ENCODE measurements at places on chromosomes 16 and 17.

DNA sequence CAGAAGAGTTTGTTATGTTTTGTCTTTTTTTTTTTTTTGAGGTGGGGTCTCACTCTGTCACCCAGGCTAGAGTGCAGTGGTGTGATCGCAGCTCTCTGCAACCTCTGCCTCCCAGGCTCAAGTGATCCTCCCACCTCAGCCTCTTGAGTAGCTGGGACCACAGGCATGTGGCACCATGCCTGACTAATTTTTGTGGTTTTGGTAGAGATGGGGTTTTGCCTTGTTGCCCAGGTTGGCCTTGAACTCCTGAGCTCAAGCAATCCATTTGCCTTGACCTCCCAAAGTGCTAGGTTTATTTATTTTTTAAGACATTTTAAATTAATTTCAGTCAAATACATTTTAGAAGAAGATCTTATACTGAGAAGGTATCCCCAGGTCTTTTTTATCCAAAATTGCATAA, 366.7 kb downstream of the KCNJ2 start:
- DNase-seq, result no peak

DNA sequence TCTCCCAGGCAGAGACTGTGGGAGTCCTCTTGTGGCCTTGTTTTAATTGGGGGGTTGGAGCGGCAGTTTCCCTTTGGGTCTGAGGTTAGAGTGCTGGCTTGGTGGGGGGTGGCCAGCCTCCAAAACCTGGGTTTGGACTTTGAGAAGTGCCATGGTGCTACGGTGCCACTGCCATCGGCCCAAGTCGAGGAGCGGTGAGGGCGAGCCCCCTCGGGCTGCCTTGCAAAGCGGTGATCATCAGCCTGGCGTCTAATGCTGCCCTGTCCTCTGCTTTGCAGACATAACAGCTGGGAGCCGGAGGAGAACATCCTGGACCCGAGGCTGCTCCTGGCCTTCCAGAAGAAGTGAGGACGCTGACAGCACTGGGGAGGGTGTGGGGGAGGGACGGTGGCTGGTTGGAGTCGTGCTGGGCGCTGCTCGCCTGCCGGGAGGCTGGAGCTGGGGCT, 1.2 kb downstream of the CBX2 start:
- no peak for DNase-seq

DNA sequence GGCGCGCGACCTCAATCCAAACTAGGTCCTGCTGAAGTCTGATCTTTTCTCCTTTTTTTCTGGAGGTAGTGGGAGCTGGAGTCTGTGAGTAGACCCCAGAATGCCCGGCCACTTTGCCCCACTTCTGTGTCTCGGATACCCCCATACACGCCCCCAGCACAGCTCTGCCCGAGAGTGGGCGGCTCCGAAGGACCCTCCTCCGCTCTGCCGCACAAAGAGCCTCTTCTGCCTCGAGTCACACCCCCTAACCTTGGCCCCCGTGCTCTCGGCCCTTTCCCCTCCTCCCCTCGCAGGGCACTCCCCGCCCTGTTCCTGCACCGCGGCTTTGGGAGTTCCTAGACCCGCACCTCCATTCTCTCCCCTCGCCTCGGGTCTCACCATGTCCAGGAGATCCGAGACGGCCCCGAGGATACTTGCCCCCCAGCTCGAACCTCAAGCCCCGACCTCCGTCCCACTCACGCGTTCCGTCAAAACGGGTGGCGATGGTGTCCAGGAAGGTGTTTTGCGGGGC, 476 bp downstream of the KCNH4 start:
- DNase-seq, result no peak

GRCh38 chr17:958712-959451, 20.7 kb downstream of the NXN start:
- no peak for DNase-seq

- no peak for DNase-seq
These were observed 3.9 kb upstream of the CASKIN1 start for GRCh38 chr16:2200313-2200712.

GRCh38 chr17:34671191-34671590, 91.8 kb downstream of the TMEM132E start:
- DNase-seq, result no peak

Measured in AG09319 (cell line).